NT2/D1 (cell line): ENCODE measurements at places on chromosomes 4 and X.

DNA sequence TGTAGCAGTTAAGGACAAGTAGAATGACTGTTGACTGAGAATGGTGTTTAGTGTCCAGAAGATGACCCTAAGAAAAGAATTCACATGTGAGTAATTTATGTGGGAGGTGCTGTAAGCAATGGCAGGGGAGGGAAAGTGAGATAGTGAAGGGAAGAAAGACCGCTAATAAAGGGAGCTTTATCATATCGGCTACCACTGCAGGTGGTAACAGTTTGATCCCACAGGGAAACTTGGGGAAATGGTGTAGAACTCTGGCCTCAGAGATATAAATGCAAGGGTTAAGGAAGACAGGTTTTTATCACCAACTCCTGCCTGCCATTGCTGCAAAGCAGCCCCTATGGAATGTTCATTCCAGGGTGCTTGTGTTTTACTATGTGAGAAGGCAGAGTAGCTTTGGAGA is 489.6 kb downstream of the STPG2 start:
- no peak for DNase-seq

DNA sequence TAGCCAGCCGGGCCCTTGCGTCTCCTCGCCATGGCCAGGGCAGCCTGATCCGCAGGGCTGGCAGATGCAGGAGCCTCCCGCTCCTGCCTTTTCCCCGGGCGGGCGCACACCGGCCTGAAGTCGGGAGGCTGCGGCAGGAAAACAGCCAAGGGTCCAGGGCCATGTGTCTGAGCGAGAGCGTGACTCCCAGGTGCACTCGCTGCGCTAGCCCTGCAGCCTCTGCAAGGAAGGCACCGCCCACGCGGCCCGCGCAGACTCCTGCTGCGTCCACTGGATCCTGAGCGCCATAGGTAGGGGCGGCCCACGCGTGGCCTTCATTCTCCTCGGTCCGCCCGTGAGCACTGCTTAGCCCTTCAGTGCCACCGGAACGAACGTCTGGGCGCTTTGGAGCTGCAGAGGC is 379.9 kb downstream of the TRAM1L1 start:
- no peak for DNase-seq

- DNase-seq = no peak
Measured at GRCh38 chr4:21077967-21078366, 377.7 kb downstream of the PACRGL start.

- DNase-seq = no peak
Measured at GRCh38 chr4:74366367-74366911, 1.5 kb downstream of the EREG start.

- DNase-seq = no peak
Measured at GRCh38 chr4:73103799-73104503, 34.4 kb upstream of the COX18 start.

GRCh38 chrX:27039332-27039731 is 423.8 kb downstream of the PPP4R3C start:
- DNase-seq = no peak

- no peak for DNase-seq
Measured at GRCh38 chrX:97057349-97057909, 173.7 kb downstream of the RPA4 start.
